ENCODE measurements at places on chromosomes 1 and 21.

- no peak for DNase-seq
These were observed 4.1 kb downstream of the S100A2 start for GRCh38 chr1:153561466-153561985.

- no peak for DNase-seq
These were observed 208.5 kb upstream of the DAB1 start for GRCh38 chr1:57632401-57632800.

GRCh38 chr1:203455706-203456105 lies 19.9 kb upstream of the PRELP start:
- no peak for DNase-seq

DNA sequence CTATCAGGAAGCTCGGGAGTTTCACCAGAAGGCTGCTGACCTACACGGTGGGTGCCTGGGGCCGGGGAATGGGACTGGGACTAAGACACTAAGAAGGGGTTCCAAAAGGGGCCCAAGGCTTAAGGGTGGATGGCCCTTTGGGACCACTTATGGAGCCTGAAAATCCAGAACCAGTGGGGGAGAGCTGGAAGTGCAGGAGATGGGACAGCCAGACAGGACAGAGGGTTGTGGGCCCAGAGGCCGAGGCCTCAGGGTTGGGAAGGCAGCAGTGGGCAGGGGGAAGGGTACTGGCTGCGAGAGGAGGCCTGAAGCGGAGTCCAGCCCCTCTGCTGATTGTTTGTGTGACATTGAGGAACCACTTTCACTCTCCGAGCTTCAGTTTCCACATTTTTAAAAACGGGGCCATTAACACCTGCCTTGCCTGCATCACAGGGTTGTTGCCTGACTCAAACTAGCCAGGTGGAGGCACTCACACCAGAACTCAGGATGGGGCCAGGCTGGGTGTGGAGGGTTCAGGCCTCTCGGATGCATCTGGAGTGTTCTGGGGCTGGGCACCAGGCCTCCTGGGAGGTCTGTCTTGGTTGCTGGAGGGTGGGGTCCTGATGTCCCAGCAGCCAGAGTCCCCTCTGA lies 3.0 kb downstream of the TTC24 start:
- DNase-seq, result no peak

- DNase-seq, result no peak
These were observed 295.0 kb downstream of the OMA1 start for GRCh38 chr1:58251430-58252073.

Measured in effector CD4-positive, alpha-beta T cell (primary cell).